NCI-H2227 treated with DMSO at 0.1 percent for 48 hours (cell line): ENCODE measurements at places on chromosomes 2 and 18.

GRCh38 chr2:74849228-74849892 is 15.4 kb downstream of the HK2 start:
- DNase-seq, result no peak

DNA sequence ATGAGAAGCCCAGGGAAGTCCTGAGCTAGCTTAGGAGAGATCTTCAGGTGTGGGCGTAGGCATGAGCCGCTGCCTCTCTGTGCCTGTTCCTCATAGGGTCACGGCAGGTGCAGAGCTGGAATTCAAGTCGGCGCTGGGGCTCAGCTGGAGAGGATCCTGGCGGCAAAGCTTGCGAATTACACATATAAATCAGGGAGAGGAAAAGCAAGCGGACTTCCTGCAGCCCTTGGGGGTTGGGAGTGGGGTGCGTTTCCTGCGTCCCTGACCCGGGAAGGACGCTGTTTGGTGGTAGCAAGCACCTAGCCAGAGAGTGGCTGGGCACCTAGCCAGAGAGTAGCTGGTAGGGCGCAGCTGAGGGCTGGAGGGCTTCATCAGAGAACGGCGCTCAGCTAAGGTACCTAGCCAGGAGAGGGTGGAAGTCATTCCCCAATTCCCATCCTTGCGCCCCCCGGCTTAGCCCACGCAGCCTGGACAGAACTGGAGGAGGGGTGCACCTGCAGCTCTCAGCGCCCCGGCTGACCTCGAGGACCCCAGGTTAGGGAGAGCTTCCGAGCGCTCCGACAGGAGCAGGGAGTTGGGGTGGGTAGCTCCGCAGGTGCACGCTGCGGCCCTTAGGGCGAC is 459 bp upstream of the EFR3B start:
- peak; percentile 80 for DNase-seq

GRCh38 chr2:64859312-64860212 is 129.6 kb upstream of the SLC1A4 start:
- DNase-seq, result no peak

- no peak for DNase-seq
Observed at GRCh38 chr2:120935339-120936313, 200.0 kb downstream of the GLI2 start.

DNA sequence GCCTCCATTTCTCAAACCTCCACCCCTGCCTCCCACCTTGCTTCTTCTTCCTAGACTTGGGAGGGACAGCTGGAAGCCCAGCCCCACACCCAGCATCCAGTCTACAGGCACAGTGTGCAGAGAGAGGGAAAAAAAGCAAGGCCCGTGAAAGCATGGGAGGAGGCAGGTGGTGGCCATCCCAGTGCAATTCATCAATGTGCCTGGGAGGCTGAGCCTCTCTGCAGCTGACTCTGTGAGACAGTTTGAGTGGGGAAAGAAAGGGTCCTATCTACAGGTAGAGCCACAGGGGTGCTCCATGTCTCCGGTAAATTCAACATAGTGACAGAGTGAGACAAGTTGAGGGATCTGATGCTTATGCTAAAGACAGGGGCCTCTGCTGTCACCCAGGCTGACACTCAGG is 340.6 kb downstream of the DYSF start:
- no peak for DNase-seq

DNA sequence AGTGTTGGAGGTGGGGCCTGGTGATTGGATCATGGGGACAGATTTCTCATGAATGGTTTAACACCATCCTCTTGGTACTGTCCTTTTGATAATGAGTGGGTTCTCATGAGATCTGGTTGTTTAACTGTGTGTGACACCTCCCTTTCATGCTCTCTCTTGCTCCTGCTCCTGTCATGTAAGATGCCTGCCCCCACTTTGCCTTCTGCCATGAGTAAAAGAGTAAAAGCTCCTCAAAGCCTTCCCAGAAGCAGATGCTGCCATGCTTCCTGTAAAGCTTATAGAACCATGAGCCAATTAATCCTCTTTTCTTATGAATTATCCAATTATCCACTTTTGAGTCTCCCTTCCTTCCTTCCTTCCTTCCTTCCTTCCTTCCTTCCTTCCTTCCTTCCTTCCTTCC is 317.7 kb downstream of the RDH14 start:
- DNase-seq, result no peak

- DNase-seq, result no peak
Observed at GRCh38 chr2:19767899-19768298, 133.9 kb downstream of the TTC32 start.

DNA sequence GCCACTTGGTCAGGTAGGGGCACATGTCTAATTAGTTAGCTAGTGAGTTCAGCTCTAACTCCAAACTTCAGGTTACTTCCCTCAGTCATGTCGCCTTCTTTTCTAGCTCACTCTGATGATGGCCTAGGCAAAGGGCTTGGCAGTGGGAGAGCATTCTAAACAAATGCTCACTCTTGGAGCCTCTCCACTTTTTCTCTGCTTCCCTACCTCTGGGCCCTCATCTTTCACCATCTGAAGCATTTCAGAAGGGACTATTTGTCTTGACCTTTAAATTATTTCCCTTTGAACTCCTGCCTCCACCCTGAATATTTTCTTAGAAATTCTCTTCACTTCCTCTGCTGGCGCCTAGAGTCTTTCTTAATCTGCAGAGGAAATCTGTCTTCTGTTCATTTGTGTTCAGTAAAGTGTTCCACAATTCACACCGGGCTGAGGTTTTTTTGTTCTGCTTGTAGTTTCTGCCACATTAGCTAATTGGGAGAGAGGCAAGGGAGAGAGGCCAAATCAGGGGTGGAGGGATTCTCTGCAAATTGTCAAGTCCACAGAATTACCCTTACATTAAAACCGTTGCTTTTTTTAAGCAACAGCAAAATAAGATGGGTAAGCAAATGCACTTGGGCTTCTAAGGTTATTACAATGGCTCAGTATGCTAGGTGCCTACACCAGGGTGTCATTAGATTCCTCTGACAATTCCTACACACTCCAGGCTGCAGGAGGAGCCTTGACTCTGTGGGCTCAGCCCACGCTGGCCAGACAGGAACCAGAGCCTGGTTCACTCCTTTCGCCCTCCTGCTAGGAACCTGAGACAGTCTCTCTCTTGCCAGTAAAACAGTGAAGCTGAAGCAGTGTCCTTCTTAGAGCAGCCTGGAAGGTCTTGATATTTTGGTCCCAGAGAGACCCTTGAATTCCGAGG is 5.5 kb downstream of the MSGN1 start:
- peak; percentile 56 for DNase-seq

DNA sequence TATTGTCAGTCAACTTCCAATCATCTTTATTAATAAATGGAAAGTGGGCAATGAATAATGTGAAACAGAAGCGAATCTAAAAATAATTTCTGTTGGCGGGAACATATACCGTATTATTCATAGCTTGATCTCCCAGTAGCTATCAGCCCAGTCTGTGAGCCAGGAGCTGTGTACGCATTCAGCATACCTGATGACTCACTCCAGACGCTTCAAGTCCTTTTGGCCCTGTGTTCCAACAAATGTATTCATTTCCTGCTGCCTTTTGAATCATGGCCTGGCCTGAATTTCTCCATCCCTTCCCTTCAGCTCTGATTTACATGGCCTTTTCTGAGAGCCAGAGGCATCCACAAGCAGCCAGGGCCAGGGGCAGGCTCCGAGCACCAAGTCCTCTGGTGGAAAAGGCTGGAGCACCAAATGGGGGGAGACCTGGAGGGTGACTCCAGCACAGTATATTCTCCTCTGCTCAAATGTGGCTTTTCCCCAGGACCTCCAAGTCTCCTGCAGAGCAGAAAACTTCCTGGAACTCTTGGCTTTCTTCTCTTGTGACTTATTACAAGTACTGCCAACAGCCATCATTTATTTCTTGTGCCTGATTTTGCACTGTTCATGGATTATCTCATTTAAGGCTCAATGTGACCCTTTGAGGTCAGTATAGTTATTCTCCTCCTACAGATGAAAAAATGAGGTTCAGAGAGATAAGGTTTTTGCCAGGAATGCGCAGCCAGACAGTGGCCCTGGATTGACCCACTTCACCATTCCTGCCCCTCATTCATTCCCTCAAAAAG is 108.7 kb downstream of the EN1 start:
- DNase-seq, result no peak

DNA sequence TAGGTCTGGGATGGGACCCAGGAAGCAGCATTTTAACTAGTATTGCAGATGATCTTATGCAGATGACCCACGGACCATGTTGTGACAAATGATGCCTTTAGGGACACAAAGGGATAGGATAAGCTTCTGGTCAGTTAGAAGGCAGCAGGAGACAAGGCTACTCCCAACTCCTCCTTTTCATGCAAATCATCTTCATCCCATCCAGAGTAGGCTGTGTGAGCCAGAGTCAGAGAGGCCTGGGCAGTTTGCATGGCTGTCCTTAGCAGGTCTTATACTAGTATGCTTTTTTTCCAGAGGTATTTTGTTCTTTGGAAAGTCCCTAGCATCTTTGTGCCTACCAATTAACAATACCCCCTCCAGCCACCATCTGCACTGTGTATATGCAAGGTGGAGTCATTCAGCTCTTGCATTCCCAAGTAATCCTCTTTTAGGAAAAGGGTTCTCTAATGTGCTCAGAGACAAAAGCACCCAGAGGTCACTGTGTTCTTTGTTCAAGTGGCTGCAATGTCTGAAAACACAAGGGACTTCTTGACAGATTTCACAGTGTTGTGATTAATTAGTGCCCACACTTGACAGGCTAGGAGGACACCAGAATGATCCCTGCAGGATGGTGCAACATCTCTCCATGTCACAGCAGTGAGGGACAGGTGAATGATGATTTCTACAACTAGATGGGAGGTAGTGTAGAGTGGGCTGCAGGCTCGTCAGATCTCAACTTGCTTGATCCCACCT is 225.8 kb downstream of the NCKAP5 start:
- no peak for DNase-seq

DNA sequence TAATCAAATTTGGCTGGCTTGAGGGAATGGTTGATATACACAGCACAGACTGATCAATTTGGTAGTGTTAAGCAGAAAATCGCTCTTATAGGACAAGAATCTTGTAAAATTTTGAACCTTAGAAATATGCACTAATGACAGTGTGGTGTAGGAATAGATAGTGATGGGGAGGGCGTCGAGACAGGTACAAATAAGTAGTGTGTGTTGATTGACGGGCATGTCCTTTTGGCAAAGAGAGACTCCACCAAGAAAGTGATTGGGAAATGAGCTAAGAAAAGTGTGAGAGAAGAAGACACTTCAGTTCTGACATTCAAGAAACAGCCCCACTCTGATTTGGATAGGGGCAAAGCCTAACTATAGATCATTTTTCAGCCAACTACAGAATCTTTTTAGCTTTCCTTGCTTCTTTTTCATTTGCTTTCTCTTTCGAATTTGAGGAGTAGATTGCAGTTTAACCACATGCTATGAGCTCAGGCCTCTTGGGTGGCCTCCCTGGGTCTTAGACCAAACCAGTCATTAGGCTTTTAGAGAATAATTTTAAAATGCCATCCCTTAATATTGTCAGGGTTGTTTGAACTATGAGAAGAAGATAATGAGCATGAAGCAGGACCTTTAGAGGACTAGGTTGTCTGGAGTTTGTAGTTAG is 127.1 kb downstream of the CERS6 start:
- DNase-seq, result peak; percentile 92
